ENCODE measurements at places on chromosomes 4 and X.

DNA sequence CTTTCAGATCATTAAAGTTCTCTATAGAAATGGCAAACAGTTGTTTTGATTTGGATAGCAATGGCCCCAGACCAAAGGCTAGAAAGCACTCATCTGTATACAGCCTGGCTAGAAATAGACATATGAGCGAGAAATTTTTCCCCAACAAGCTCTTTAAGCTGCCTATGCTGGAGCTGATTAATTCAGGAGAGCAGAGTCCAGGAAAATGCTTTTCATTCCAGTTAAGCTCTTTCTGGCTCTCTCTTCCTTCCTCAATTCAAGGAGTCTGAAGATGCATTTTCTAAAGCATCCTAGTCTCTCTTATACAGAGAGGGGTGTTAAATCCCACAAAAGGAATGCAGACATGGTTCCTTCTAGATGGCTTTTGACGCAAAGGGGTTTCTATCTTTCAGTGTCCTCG is 141.7 kb upstream of the RAI2 start:
- DNase-seq, result no peak

DNA sequence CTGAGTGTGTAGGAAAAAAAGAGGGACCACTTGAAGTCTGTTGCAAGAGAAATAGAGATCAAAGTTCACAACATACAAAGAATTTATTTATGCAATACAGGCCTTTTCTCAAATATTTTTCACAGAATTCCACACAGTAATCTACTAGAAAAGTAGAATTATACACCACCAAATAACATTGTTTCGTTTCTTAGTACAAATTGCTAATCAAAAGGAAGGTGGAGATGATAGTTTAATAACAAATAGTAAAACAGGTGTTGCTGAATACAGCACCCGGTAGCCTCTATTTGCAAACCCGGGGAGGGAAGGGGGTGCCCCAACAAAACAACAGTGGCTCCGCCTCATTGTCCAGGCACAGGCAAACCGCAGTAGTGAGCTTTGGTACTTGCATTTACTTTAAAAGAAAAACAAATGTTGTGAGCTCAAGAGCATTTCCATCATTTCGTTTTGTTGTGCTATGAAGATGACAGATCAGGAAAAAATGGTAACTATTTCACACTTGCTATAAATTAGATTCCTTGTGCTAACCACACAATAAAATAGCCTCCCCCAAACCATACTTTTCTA is 186.4 kb downstream of the DCLK2 start:
- no peak for DNase-seq

DNA sequence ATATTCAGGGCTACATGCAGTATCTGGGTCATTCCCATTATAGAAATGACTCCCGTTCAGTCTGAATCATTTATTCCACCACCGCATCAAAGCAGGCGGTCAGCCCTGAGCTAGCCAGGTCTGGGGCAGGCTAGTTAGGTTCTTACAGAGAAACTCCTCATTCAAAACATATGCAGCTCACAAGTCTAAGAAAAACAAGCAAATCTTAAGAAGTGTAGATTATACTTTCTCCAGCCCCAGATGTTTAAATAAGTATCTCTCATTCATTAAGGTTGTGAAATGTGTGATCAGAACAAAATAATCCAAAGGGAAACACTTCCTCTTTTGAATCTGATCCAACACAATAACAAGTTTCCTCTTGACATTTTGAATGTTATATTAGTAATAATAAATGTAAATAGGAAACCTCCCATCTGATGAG is 441.9 kb downstream of the INPP4B start:
- no peak for DNase-seq

DNA sequence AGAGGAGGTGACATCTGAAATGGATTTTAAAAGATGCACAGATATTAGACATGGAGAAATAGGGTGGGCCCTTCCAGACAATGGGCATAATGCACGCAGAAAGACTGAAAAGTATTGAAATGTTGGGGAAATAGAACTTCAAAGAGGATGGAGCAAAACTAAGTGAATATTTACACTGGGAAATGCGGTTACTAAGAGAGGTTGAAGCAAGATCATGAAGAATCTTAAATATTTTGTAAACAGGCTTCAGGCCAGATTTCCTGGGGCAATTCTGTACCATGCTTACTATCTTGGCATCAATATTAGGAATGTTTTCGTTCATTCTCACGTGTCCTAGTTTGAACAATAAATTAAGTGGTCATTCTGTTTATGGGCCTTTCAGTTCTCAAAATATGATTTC is 216.3 kb downstream of the ADAMTS3 start:
- no peak for DNase-seq

- no peak for DNase-seq
These were observed 56.8 kb downstream of the RXFP1 start for GRCh38 chr4:158578476-158578875.

GRCh38 chrX:16528620-16529019 is 121.3 kb upstream of the S100G start:
- DNase-seq, result no peak

- DNase-seq, result no peak
These were observed 128.7 kb downstream of the OPHN1 start for GRCh38 chrX:68304602-68305001.

DNA sequence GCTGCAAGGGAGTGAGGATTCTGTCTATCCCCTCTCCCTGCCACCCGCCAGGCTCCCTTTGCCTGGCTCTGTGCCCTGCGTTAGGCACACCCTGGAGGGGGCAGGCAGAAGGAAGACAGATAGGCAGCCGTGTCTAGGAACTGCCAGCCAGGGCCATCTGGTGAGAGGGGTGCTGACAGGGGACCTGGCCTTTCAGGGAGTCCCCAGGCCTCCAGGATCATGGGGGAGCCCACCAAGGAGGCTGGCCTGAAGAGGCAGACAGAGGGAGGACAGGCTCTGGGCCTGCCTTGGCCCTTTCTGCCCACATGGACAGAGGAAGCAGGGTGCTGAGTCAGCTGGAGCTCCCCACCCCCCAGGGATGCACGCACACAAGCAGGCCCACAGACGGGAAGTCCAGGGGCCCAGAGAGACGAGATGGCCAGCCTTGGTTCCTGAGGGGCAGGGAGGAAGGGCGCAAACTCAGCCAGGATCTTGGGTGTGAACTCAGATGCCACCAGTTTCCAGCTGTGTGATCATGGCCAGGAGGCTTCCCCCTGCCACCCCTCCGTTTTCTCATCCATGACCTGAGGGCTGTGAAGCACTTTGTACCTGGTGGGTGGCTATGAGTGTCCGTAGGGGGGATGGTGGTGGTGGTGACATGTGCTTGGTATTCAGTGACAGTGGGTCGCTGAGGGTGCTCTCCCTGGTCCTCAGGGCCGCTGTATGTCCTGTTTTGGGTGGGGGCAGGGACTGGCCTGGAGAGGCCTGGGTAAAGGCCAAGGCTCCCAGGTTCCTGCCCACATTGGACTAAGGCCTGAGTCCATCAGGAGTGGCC is 1.8 kb downstream of the SH3BP2 start:
- DNase-seq, result no peak

- DNase-seq, result no peak
These were observed 354.1 kb downstream of the CAMK2D start for GRCh38 chr4:113407409-113407808.

- DNase-seq, result no peak
These were observed 90.9 kb downstream of the COMMD8 start for GRCh38 chr4:47372561-47372960.

DNA sequence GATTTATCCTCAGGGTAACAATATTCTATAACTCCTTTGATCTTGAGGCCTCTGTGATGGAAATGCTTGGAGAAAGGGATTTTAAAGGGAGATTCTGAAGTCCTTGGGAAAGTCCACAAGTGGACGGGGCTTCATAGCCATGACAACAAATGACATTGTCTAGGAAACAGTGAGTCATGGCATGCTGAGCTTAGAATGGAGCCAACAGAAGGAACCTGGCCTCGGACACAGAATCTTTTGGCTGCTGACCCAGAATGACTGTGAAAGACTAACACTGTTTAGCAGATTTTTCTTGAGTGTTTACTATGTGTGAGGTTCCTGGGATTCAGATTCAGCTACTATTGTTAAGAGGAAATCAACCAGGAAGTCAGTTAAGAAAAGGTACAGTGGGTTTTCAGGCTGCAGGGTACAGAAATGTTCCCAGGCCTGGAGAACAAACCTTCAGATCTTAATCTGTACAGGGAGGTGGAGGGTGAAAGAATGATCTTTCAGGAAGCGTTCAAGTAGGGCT is 18.1 kb upstream of the CXCL2 start:
- DNase-seq, result no peak
